ENCODE measurements at places on chromosomes 1 and 21. TPM values are rescaled to one million over a fixed set of nuclear protein-coding genes. Genes with fewer than 3 reads are reported as not detected.

The RXFP4 gene
- polyA plus RNA-seq = not detected

The RASAL2 gene
- 15.8 TPM for polyA plus RNA-seq

The CFAP141 gene
- polyA plus RNA-seq = not detected

The C1orf115 gene
- polyA plus RNA-seq = 12.2 TPM

The RHBG gene
- polyA plus RNA-seq = 0.15 TPM

The AUNIP gene
- 0.94 TPM for polyA plus RNA-seq

The KRTAP13-2 gene
- polyA plus RNA-seq = not detected

The CASQ1 gene
- polyA plus RNA-seq = 1,180 TPM

The OR2L3 gene
- not detected for polyA plus RNA-seq

DNA sequence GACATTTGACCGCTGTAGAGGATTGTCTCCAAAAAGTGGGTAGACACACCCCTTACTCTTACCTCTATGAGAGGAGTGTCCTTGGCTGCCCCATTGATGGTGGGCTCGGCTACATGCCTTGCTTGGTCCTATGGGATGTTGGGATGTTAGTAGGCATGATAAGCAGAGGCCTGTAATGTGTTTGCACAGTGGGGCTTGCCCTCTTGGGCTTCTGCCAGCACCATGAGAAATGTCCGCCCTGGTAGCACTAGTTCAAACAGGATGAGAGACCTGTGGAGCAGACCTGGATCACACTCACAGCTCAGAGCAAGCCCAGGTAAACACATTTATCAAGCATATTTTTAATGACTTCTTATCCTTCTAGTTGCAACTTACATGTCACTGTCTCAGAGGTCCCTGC is 54.2 kb downstream of the SH3GLB1 start:
- DNase-seq = no peak

- no peak for DNase-seq
Measured at GRCh38 chr1:61481315-61481715, 243.6 kb downstream of the TM2D1 start.

GRCh38 chr1:205291596-205291995 is 29.9 kb downstream of the NUAK2 start:
- DNase-seq = no peak

- no peak for DNase-seq
Measured at GRCh38 chr1:181456551-181456950, 26.8 kb upstream of the CACNA1E start.

GRCh38 chr1:245180496-245181157 is 25.8 kb downstream of the KIF26B start:
- DNase-seq = no peak

DNA sequence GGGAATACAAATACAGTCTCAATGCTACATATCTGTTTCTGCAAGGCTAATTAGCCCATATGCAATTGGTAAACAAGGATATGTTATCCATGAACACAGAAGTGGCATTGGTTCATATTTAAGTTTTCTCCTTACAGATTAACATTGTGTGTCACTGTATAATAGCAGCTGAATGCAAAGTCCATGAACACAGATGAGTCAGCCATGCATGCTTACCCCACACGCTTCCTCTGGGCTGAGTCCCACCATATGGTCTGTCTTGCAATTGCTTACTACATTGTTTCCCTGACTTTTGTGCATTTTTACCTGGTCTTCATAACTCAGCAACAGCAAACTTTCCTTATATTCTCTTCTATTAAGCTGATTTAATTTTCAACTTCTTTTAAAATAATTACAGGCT is 41.5 kb upstream of the TSNAX start:
- no peak for DNase-seq

- no peak for DNase-seq
Measured at GRCh38 chr1:172999349-172999748, 51.4 kb downstream of the TNFSF18 start.

- DNase-seq = no peak
Measured at GRCh38 chr1:117596023-117596720, 9.7 kb upstream of the TENT5C start.

- peak; percentile 41 for DNase-seq
Measured at GRCh38 chr1:25994402-25995150, 3.3 kb downstream of the PAFAH2 start.

DNA sequence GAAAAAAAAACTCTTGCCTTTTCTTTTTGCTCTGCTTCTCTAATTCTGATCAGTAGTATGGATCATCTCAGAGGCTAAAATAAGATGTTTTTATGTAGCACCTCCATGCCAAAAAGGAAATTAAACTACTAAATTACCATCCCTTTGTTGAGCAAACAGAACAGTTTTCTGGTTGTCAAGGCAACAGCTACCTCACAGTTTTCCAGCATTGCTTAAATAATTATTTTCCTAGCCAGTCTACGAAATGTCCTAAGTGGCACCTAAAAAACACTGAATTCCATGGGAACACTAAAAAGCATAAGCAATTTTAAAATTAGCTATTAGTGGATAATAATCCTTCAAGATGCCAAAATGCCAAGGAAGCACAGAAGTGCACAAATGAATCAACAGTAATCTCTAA is 61.7 kb downstream of the ARID4B start:
- DNase-seq = peak; percentile 27
